Caudate nucleus (tissue), 63 donors: ENCODE measurements at places on chromosomes 11 and 22.

- no peak for DNase-seq
Observed at GRCh38 chr11:269146-269890, 8.9 kb upstream of the NLRP6 start.

GRCh38 chr11:115384236-115384635 is 120.0 kb downstream of the CADM1 start:
- no peak for DNase-seq

GRCh38 chr22:35437049-35437448 is 37.1 kb downstream of the MCM5 start:
- no peak for DNase-seq

DNA sequence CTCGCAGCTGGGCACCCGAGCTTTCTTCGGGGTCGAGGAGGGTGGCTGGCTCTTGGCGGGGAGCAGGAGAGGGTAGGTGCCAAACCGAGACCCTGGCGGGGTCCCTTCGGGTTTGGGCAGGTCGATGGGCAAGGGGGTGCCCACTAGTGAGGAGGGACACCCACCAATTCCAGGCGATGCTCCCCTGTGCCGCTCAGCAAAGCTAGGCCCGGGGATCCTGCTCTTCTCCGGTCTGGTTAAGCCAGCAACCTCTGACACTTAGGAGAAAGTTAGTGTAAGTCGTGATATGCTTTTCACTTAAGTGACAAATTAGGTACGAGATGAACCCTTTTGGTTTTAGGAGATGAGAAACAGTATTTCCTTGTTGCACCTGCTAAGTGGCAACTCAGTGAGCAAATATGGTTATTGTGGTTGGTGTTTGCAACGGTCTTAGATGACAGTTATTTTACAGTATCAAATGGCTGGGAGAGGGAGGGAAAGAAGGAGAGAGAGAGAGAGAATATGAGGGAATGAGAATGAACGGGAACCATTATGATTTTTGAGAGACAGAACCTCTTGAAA is 565 bp downstream of the NUCB2 start:
- DNase-seq, result no peak

- DNase-seq, result no peak
Observed at GRCh38 chr11:47408598-47409439, 429 bp downstream of the SLC39A13 start.

DNA sequence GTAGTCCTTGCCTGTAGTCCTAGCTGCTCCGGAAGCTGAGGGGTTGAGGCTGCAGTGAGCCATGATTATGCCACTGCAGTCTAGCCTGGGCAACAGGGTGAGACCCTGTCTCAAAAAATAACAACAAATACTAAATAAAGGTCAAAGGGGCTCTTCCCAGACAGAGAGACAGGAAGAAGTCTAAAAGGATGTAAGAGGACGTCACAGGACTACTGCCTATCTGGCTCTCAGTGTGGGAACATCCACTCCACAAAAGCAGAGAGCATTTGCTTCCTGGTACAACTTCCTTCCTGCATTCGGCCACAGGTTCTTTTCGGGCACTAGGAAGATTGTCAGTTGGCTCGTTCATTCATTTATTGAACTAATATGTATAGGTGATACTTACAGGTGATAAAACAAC is 110.6 kb downstream of the SGSM3 start:
- DNase-seq, result no peak

DNA sequence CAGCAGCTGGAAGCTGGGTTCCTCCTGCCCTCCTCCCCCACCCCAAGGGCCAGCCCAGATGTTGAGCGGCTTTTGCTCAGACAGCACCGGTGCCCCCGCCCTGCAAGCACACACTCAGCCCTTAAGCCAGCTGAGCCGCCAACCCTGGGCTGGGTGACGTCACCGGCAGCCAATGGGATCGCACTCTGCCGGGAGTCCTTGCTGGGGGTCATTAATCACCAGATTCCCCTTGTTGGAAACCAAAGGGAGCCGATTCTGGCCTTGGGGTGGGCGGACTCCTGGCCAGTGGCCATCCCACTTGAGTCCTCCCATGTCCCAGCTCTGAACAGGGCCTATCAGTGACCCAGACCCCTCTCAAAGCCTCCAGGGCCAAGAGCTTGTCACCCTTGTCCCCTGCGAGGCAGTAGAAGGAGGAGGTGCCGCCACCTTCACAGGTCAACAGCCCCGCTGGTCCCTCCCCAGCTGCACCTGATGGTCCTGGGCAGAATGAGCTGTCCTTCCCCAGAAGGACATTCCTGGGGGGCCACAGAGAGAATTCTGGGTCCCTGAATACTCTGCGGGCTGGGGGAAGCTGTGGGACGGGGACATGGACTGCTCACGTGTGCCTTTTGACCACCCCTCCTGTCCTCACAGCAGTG is 7.4 kb downstream of the DUSP8 start:
- DNase-seq, result no peak

DNA sequence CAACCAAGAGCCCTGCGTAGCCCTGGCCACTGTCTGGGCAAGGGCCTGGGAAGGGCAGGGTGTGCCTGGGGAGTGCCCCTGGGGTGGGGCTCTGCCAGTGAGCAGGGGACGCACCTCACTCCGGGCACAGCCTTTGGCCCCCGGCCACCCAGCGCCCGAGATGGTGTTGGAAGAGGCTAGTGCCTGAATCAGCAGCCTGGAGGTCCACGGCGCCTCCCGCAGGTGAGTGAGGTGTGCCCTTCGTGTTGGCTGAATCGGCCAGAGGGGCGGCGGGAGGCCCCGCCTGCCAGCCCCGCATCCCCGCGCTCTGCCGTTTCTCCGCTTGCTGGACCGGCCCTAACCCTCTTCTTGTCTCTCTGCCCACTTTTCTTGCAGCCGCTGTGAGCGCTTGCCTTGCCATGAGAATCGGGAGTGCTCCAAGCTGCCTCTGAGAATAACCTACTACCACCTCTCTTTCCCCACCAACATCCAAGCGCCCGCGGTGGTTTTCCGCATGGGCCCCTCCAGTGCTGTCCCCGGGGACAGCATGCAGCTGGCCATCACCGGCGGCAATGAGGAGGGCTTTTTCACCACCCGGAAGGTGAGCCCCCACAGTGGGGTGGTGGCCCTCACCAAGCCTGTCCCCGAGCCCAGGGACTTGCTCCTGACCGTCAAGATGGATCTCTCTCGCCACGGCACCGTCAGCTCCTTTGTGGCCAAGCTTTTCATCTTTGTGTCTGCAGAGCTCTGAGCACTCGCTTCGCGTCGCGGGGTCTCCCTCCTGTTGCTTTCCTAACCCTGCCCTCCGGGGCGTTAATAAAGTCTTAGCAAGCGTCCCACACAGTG is 60.1 kb downstream of the FBLN1 start:
- DNase-seq, result no peak

GRCh38 chr11:37264060-37264459 is 666.0 kb upstream of the RAG2 start:
- no peak for DNase-seq

GRCh38 chr11:72239849-72240460 is 4.0 kb downstream of the PHOX2A start:
- no peak for DNase-seq

GRCh38 chr11:8094656-8095055 is 13.6 kb downstream of the TUB start:
- DNase-seq, result no peak

GRCh38 chr11:114889594-114890011 is 211.3 kb downstream of the NXPE2 start:
- no peak for DNase-seq

GRCh38 chr22:48346911-48347310 is 1480.8 kb downstream of the BRD1 start:
- DNase-seq, result no peak

DNA sequence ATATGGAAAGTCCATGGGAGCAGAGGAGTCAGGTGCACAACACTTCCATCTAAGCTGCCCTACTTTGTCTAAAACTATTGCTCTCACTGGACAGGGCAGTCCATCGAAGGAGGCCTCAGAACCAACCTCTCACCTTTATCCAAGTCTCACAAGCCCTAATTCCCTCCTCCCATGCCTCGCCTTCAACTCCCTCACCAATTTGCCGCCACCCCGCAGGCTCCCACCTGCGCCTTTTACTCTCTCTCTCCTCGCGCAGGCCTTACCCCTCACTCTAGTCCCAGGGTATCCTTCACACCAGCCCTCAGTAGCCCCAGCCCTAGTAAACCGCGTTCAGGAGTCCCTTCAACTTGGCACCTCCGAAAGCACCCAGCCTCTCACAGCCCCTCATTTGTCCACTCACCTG is 451 bp downstream of the FHIP1B start:
- DNase-seq, result no peak

GRCh38 chr11:66883016-66883965 is 26.4 kb downstream of the LRFN4 start:
- peak; percentile 73 for DNase-seq

GRCh38 chr11:69524291-69524882 is 42.9 kb downstream of the LINC01488 start:
- no peak for DNase-seq

DNA sequence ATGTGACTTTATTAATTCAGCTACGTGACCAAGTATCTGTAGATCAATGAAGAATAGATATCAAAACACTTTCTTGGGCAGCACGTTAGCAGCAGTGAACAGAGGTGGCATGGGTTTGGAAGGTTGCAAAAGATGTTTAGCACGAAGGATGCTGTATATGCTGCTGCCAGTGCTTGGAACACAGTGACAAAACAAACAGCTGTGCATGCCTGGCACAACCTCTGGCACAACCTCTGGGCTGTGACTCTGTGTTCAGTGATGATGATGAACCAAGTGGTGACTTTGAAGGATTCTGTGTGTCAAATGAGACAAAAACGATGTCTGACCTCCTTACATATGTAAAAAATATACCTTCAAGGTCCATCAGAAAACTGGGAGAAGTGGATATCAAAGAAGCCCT is 104.7 kb downstream of the TBC1D22A start:
- no peak for DNase-seq

DNA sequence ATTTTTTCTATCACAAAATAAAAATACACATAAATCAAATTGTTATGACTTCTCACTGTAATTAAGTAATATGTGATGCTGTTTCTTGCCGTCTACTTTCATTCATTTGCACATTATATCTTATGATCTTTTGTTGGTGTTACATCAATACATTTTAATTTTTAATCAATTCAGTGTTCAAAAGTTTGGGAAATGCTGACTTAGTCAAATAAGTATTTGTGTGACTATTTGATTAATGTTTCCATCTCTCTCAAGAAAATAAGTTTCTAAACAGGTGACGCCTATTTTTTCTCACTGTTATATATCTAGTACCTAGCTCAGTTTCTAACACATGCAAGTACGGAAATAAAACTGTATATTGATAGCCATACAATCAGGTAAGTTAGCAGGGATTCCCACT is 329.5 kb upstream of the KIRREL3 start:
- DNase-seq, result no peak

- DNase-seq, result no peak
Observed at GRCh38 chr11:70725739-70726138, 327.4 kb downstream of the CTTN start.
